Endodermal cell (in vitro differentiated cells): ENCODE measurements at places on chromosomes 5 and 9. TPM values are rescaled to one million over a fixed set of nuclear protein-coding genes. Genes with fewer than 3 reads are reported as not detected.

Gene ABLIM3
- total RNA-seq = 0.17 to 0.66 TPM (median 0.26 TPM) in 3 replicates

Gene BNC2
- total RNA-seq = 10.5 and 12.2 TPM in 2 replicates

Gene LCN2
- total RNA-seq = not detected in 3 replicates

Gene C5
- total RNA-seq = 55.2 and 59.5 TPM in 2 replicates

Gene C6
- 0.14 TPM in 1 of 2 replicates, not detected in the other for total RNA-seq

Gene PKD2L2
- total RNA-seq = not detected in 3 replicates

Gene MGAT1
- 68.2 to 101 TPM (median 101 TPM) in 3 replicates for total RNA-seq

Gene SPINK13
- not detected in 3 replicates for total RNA-seq

Gene SPINK4
- total RNA-seq = 1.2 to 1.8 TPM (median 1.4 TPM) in 3 replicates

DNA sequence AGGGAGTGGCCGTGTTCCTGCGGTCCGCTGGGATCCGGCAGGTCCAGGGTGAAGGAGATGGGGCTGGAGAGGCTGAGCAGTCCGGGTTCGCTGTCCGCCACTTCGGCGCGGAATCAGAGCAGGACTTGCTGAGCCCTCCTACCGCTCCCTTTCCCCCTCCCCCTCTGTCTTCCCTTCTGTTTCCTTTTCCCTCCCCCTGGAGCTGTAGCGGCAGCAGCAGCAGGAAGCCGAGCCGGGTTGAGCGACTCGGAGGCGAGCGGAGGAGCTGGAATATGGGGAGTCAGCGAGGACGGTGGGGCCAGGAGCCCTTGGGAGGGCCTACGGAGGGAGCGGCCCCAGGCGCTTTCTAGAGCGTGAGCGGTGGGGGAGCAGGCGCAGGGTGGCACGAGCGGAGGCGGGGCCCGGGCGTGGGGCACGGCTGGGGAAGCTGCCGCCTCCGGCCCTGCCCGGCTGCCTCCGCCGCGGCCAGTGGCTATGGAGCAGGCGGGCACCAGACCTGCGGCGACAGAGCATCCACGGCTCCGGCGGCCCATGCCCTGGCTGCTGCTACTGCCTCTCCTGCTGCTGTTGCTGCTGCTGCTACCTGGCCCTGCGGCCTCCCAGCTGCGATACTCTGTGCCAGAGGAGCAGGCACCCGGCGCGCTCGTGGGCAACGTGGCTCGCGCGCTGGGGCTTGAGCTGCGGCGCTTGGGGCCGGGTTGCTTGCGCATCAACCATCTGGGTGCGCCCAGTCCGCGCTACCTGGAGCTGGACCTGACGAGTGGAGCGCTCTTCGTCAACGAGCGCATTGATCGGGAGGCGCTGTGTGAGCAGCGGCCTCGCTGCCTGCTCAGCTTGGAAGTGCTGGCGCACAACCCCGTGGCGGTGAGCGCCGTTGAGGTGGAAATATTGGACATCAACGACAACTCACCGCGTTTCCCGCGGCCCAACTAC, at the start of gene PCDHAC2:
PCDHAC2 (plus strand) TSS at position 184 of the 933 bp plus-strand sequence; CDS start at position 475, 291 bp downstream.
- peak; percentile 89 for DNase-seq

- DNase-seq = no peak
These were observed 12.1 kb upstream of the ERAP1 start for GRCh38 chr5:96819806-96820205.

- DNase-seq = no peak
These were observed 50.4 kb upstream of the RNF130 start for GRCh38 chr5:180121826-180122413.

- peak; percentile 48 for DNase-seq
These were observed 12.4 kb downstream of the CARD19 start for GRCh38 chr9:93108291-93109041.

- DNase-seq = no peak
These were observed 204.1 kb upstream of the EFNA5 start for GRCh38 chr5:107874795-107875194.

- no peak for DNase-seq
These were observed 27.8 kb upstream of the PRDM12 start for GRCh38 chr9:130636648-130637020.

DNA sequence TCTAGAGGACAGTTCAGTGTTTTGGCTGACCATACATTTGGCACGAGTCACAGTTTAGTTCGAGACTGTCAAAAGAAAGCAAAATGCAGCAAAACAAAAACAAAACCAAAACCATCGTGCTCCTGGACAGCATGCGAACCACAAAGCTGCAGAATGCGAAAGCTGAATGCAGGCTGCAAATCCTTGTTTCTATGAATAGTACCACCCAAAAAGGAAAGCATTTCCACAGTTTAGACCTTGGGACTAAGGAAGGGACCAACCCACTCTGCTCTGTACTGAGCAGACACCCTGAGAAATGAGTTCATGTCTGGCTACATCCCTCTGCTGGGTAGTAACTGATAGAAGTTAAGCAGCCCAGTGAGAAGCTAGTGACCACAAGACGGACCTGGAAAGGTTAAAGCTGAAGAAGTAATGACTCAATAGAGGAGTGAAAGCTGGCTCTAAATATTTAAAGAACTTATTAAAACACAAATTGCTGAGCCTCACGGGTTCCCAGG, 3.9 kb downstream of the GCNT4 start:
- no peak for DNase-seq

DNA sequence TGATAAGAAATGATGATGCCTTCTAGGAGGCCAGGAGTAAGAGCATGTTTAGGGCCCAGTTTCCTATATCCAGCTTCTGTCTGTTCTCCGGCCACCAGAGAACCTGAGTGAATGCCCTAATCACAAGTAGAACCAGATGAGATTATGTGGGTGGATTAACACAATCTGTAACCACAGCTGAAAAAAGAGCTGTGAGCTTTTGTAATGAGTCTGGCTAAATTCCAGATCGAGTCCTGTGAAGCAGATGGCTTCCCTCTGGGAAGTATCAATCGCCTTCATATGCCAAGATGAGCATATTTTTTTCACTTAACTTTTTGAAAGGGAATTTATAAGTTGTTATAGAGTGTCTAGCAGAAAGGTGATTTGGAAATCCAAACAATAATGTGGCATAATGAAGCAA, 99.8 kb downstream of the NNT start:
- no peak for DNase-seq

GRCh38 chr9:77763566-77763965, 115.4 kb upstream of the GNA14 start:
- no peak for DNase-seq

GRCh38 chr5:90809311-90810056, 250.9 kb downstream of the ADGRV1 start:
- DNase-seq = no peak

DNA sequence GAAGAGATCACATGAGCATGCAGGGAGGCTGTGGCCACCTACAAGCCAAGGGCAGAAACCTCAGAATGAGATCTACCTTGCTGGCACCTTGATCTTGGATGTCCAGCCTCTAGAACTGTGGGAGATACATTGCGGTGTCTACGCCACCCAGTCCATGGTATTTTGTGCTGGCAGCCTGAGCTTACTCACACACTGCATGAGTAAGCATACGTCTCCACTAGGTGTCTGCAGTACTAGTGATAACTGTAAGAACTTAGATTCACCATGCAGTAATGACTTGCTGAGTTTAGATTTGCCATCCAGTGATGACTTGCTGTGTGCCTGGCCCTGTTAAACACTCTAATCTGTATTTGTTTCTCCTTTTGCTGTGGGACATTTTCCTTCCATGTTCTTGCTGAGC, 417.7 kb downstream of the GADD45G start:
- DNase-seq = peak; percentile 12

GRCh38 chr9:5978523-5978922, 36.9 kb downstream of the RANBP6 start:
- no peak for DNase-seq

DNA sequence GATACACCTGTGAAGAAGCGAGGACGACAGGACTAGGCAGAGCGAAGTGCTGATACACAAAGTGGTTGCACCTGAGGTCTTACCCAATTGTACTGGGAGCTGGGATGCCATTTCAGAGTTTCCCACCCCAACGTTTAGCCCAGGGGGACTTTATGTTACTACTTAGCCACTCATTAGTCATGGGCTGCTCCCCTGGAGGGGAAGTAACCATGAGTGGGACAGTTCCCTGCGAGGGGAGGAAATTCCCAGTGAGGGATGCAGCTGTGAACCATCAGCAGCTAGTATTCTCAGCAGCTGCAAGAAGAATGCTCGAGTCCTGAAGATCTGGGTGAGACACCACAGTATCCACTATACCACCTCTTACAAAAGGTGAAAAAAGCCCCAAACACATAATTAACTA, 93.7 kb upstream of the ACTBL2 start:
- DNase-seq = no peak

DNA sequence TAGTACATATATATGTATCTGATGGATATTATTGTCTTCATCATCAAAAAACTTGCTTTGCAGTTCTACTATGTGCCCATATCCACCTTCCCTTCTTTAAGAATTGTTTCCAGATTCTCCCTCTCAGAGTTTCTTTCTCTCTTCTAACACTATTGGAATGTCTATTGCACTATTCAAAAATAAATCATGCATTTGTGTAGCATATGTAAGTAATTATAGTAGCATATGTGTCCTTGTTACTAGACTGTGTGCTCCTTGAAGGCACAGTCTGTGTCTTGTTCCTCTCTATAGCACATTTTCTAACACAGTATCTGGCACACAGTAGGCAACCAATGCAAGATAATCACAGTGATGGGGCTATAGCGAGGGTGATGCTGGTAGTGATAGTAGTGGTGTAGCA, 43.4 kb upstream of the TRIM32 start:
- no peak for DNase-seq

DNA sequence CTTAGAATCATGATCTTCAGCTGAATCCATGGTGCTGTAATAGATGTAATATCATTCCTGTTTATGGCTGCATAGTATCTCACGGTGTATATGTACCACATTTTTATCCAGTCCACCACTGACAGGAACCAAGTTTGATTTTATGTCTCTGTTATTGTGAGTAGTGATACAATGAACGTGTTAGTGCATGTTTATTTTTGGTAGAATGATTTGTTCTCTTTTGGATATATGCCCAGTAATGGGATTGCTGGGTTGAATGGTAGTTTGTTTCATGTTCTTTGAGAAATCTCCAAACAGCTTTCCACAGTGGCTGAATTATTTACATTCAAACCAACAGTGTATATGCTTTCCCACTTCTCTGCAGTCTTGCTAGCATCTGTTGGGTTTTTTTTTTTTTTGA, 175.1 kb upstream of the CDH10 start:
- DNase-seq = no peak

DNA sequence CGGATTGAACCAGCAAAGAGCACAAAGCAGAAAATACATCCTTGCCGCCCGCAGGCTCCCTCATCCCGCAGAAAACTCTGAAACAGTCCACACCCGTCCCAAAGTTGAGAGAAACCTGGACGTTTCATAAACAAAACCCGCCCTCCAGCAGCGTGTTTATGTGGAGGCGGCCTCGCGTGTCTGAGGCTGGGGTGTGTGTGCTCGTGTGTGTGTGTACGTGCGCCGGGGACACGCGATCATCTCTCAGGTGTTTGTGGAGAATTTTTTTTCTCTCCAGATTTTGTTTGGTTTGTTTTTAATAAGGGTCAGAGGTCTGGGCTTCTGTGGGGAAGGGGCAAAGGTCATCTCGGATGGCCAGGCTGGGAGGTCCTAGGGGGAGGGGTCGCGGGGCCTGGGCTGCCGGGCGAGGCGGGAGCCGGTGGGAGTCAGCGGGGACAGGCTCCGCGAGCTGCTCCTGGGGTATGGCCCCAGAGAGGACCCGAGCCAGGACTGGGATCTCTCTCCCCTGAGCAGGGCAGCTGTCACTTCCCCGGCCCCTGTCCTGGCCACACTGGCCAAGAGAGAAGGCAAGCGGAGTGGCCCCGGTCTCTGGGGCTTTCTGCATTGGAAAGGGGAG, 206.4 kb downstream of the C9orf50 start:
- peak; percentile 71 for DNase-seq
